ENCODE measurements at places on chromosomes 3 and 15.
A peak's percentile ranks its signal among the peaks of the same experiment; 100 is the strongest.

DNA sequence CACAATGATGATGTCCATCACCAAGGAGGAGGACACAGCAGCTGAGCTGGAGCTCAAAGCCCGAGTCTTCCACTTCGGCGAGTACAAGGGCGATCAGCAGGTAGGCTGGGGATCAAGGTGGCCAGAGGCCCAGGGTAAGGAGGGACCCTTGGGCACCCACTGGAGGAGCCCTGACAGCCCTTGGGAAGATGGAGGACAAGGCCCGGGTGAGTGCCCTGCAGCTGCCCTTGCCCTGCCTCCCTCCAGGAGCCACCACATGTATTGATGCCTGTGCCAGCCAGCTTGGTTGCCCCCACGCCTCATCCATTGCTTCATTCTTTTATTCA, 38.4 kb downstream of the CFAP100 start:
- DNase-seq: no peak

- no peak for DNase-seq
Observed at GRCh38 chr3:60313951-60314461, 937.2 kb downstream of the FHIT start.

- DNase-seq: no peak
Observed at GRCh38 chr3:37847689-37848088, 14.0 kb upstream of the CTDSPL start.

DNA sequence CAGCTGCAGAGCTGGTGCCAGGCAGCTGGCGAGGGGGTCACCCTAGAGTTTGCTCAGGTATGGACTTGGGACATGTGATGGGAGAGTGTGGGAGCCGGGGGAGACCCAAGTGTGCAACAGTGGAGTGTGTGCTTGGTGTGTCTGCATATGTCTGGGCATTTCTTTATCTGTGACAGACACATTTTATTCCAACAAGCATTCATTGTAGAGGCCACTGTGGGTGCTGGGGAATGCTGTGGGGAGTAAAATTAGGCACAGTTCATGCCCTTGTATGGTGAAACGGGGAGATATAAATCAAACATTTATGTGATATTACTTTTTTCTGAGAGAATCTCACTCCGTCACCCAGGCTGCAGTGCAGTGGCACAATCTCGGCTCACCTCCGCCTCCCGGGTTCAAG, 4.2 kb downstream of the ACY1 start:
- no peak for DNase-seq

DNA sequence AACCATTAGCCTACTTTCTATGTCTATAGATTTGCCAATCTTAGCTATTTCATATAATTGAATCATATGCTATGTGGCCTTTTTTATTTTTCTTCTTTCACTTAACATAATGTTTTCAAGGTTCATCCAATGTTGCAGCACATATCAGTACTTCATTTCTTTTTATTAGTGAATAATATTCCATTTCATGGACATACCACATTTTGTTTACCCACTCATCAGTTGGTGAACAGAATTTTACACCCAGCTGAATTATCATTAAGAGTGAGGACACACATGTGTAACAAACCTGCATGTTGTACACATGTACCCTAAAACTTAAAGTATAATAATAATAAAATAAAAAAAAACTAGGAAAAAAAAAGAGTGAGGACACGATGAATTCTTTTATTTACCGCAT, 81.7 kb upstream of the C3orf80 start:
- no peak for DNase-seq

- DNase-seq: peak; percentile 13
Observed at GRCh38 chr3:186784820-186785494, 1.6 kb downstream of the EIF4A2 start.

- no peak for DNase-seq
Observed at GRCh38 chr15:26702381-26702780, 70.5 kb downstream of the GABRB3 start.

GRCh38 chr15:90609242-90610180, 79.8 kb downstream of the CRTC3 start:
- DNase-seq: no peak

- no peak for DNase-seq
Observed at GRCh38 chr3:177382944-177383343, 185.7 kb upstream of the TBL1XR1 start.

DNA sequence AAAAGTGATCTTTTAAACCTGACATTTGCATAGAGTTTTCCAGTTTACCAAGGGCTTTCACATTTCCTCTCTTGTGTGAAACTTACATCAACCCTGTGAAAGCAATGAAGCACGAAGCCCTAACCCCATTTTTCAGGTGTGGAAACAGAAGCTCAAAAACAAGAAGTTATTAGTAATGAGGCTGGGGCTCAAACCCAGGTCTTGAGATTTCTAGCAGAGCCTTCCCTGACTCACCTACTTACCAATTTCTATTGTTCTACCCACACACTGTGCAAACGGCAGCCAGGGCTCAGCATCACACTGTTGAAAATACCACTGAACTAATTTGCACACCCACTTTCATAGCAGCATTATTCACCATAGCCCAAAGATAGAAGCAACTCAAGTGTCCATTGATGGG, 117.8 kb upstream of the IGF1R start:
- DNase-seq: no peak

- no peak for DNase-seq
Observed at GRCh38 chr15:28944696-28945300, 59.0 kb downstream of the APBA2 start.

DNA sequence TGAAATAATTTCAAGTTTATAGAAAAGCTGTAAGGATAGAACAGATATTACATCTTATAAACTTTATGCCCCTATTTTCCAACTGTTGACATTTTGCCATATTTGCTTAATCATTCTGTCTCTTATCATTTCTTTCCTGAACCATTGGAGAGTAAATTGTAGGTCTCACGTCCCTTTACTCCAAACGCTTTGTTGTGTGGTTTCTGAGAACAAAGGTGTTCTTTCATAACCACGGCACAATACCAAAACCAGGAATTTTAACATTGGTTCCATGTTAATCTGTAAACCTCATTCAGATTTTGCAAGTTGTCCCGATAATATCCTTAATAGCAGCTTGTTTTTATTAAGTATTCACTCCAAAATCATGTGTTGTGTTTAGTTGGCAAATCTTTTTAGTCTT, 134.8 kb downstream of the AKAP13 start:
- DNase-seq: no peak

- no peak for DNase-seq
Observed at GRCh38 chr3:29534006-29534405, 253.1 kb downstream of the RBMS3 start.

DNA sequence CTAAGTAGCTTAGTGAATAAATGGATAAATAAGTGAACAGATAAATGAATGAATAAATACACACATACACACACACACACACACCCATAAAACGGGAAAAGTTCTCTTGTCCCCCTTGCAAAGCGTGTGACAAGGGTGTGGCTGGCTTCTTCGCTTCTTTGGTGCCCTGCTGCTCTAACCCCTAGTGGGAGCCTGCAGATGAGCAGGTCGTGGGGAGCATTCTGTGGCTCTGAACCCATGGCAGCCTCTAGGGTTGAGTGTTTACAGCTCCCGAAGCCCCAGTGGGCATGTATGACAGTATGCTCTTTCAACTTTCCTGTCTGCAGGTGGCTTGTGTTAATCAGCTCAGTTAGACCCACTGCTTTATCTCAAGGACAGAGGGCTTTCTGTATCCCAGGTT, 582.3 kb downstream of the EDEM1 start:
- no peak for DNase-seq

DNA sequence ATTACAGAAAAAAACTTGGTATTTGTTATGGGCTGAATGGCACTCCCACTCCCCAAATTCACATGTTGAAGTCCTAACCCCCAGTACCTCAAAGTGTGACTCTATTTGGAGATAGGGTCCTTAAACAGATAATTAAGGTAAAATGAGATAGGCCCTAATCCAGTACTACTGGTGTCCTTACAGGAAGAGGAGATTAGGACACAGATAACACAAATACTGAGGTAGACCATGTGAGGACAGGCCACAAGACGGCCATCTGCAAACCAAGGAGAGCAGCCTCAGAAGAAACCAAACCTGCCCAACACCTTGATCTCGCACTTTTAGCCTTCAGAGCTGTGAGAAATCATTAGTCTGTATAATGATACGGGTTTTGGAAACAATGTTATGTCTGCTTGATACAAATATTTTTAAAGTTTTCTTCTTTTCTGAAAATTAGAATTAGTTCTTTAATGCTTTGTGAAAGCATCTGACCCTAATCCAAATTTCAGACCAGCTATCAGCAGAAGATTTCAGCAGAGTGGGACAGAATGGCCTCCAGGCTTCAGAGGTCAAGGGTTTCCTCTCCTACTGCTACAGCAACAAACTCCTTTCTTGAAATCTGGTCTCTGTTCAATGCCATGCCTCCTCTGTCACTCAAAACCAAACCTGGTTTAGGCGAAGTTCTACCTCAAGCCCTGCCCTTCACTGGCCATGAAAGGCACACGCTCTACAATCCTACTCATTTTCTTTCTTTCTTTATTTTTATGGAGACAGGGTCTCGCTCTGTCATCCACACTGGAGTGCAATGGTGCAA, 22.0 kb upstream of the HDC start:
- no peak for DNase-seq

- DNase-seq: no peak
Observed at GRCh38 chr15:74339371-74339770, 28.1 kb downstream of the CYP11A1 start.

DNA sequence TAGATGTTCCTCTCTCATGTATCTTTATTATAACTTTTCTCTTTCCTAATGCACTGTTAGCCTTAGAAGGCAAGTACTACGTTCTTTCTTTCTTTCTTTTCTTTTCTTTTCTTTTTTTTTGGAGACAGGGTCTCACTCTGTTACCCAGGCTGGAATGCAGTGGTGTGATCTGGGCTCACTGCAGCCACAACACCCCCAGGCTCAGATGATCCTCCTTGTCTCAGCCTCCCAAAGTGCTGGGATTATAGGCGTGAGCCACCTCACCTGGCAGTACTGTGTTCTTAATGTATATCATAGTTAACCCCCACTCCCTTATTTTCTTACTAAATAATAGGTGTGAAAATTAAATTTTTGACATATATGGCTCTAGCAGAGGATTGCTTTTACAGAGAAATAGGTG, 23.1 kb downstream of the IQGAP1 start:
- DNase-seq: no peak

- DNase-seq: no peak
Observed at GRCh38 chr3:196552253-196552652, 16.1 kb downstream of the WDR53 start.

- DNase-seq: no peak
Observed at GRCh38 chr3:133093366-133093765, 55.2 kb downstream of the TMEM108 start.

- peak; percentile 32 for DNase-seq
Observed at GRCh38 chr3:129756871-129757270, 136.6 kb downstream of the TMCC1 start.

DNA sequence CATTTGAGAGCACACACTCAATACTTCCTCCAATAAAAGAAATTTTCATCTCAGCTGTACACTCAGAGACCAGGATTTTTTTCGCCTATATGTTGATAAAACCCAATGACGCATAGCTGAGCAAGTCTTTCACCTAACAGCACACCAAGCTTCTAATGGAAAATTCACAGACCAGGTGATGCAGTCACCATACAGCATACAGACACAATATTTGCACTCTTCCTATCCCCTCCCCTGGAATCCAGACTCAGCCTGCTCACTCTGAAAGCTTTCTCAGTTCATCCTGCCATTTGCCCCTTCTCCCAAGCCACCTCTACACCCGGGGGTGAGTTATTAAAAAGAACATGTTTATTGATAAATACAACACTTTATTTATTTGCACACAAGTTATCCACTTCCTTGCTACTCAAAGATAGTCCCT, 1.7 kb downstream of the TBC1D5 start:
- peak; percentile 53 for DNase-seq

GRCh38 chr3:80770106-80771074, 991.1 kb downstream of the GBE1 start:
- DNase-seq: no peak

DNA sequence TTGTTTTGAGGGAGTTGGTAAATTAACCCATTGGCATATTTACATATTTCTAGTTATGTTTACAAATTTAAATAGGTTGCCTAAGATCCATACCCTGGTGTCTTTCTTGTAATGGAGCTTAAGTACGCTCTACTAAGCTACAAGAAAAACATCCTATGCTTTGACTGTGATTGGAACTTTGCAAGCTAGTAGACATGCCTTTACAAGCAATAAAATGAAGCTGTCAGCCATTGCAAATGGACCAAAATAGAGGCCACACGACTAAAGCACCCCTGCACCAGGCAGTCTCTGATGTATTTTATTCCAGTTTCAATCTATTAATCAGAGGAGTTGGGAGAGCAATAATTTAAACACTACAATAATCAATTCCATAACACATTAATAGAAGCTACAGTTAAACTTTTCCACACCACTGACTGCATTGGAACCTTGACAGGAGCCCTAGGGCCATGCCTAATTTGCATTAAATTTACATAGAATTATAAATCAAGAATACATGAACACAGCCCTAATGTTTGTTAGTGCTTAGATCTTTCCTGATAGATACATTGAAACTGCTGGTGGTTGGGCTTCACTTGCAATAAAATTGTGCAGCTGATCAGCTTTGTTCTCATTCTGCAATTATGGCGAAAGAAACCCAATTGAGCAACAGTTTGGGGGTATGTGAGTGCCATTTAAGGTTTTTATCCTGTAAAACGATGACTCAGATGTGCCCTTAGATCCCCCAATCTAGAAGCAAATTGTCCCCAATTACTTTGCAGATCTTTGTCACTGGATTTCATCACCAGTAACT, 360.1 kb downstream of the LSAMP start:
- DNase-seq: no peak

- no peak for DNase-seq
Observed at GRCh38 chr15:100769975-100770340, 109.7 kb upstream of the ALDH1A3 start.

DNA sequence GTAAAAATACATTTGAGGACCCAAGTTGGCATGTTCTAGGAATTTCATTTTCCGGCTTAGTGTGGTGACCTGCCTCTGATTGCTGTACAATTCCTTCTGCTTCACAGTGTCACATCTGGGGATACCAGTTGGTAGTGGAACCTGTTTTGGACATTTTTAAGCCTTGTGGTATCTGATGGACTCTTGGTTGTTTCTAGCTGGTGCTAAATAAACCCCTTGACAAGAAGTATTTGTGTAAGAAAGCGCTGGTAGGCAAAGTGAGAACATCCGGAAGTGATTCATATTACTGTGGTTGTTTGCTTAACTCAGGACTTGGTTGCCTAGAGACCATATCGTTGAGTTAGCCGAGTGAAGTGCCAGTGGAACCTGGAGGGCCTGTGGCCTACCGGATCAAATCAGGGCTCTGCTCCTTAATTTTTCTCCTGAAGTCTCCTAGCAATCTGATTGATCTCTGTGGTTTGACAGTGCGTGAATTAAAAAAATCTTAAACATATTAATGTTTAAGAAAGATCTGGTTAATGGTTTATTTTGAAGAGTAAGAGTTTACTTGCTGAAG, 12.8 kb downstream of the IQGAP1 start:
- DNase-seq: peak; percentile 93

DNA sequence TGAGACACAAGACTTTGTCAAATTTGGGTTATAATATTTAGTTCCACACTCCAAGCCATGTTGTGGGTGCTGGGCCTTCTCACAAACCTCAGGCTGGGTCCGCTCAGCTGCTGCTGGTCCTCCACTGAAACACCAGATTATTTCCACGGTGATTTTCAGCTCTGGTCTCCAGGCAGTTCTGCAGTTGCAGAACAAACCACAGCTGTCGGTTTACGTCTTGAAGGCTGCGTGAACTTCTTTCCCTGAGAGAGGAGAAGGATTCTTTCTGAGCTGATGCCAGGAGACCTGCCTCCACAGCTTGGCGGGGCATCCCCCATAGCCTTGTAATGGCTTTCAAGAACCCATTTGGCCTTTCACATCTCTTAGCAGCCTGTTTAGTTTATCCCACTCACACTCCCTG, 16.2 kb downstream of the GALNT15 start:
- no peak for DNase-seq

- DNase-seq: no peak
Observed at GRCh38 chr3:63338351-63338750, 60.2 kb downstream of the SYNPR start.

Measured in EL (cell line).